ENCODE measurements at places on chromosomes 12 and 14. TPM values are rescaled to one million over a fixed set of nuclear protein-coding genes. Genes with fewer than 3 reads are reported as not detected.

Gene SPIC
- not detected for total RNA-seq

Gene SAMD4A
- 57.0 TPM for total RNA-seq

DNA sequence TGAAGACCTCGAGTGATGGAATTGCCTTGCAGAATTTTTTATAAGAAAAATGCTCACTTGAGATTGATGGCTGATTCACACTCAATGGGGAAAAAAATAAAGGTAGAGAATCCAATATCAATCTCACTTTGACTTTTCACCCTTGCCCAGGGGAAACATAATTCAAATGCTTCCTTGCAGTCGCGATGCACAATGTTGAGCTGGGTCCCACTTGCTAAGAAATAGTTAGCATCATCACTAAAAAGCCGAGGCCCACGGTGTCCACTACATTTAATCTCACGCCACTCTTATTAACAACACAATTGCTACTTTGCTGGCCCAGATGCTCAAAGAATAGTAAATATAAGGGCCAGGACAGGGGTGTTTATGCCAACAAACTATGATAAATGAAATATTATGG is 223.4 kb downstream of the SPTSSA start:
- H3K4me1 ChIP-seq, result peaks cover 25% of the 10 kb centered on the region
- H3K27me3 ChIP-seq, result peaks cover 16% of the 10 kb centered on the region
- H3K27ac ChIP-seq, result no peak overlapping the region

- no peaks in the 10 kb centered on the region for H3K27me3 ChIP-seq
- H3K4me1 ChIP-seq, result peaks cover 28% of the 10 kb centered on the region
- no peak overlapping the region for H3K4me3 ChIP-seq
- DNase-seq, result no peak
Observed at GRCh38 chr12:56389412-56389811, 26.8 kb upstream of the APOF start.

DNA sequence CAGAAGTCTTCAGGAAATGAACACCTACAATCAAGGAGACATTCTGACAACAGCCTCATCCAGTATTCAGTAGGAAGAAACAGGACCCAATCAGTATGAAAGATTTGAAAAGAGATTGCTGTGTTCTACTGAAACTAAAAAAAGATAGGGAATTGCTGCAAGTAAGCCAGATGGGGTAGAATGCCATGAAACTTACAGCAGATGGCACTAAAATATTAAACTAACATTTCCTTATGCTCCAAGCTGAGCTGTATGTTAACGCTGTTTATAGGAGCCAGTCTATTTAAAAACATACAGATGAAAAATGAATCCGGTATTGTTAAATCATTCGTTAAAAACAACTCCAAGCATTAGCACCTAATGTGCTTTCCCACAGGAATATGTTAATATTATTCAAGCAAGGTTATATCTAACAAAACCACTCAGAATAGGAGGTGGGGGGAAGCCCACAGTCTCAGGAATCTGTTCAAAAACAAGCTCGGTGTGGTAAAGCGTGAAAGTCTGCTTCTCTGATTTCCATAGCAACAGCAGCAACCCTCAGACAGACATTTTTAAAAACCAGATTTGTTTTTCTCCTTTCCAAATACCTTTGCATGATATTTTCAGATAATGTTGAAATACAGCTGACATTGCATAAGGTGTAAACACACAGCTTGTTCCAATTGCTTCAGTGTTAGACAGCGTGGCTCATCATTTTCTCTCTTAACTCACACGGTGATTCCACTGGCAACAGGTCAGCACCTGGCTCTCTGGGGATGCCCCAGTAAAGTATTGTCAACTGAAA is 131.4 kb upstream of the CCDC175 start:
- H3K4me3 ChIP-seq, result no peak overlapping the region
- no peak for DNase-seq
- peaks cover 29% of the 10 kb centered on the region for H3K27me3 ChIP-seq
- H3K4me1 ChIP-seq, result no peaks in the 10 kb centered on the region
- H3K36me3 ChIP-seq, result no peaks in the 10 kb centered on the region

- H3K4me1 ChIP-seq, result peaks cover 32% of the 10 kb centered on the region
- no peak overlapping the region for H3K4me3 ChIP-seq
- peak overlapping the region; percentile 79 for H3K27ac ChIP-seq
Observed at GRCh38 chr12:20259786-20260185, 108.6 kb upstream of the PDE3A start.

DNA sequence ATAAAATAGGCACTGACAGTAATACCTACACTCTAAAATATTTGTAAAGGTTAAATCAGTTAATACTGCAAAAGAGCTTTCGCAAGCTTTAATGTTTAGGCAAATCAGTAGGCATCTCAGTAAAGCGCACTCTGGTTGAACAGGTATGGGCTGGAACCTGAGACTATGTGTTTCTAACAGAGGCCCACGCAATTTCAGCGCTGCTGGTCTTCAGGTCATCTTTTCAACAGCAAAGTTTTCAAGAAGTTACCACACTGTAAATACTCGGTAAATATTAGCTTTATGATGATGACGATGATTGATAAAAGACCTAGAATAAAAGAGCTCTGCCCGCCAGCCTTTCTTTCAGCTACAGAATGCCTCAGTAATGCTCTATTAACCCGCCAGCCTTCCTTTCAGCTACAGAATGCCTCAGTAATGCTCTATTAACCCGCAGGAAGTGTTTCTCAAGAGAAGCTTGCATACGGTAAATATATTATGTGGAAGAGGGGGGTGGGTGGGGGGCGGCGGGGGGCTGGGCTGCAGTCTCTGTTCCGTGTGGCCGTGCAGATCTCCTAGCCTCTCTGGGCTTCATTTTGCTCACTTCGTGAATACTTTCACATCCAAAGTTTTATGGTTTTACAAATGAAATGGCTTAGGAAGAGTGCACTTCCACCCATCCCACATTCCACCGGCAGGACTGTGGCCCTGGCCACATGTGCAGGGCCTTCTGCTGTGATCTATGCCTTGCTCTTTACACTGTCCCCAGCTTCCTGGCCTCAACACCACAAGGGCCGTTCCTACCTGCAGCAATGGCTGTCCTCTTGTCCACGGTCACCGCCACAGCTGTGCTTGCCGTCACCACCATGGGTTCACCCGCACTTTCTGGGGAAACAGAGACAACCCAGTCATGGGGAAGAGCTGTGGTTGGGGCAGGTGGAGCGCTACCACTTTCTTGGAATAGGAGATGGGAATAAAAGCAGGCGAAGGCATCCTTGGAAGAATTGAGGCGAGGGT is 19.9 kb downstream of the LRTM2 start:
- peaks cover 32% of the 10 kb centered on the region for H3K4me1 ChIP-seq
- no peak overlapping the region for H3K4me3 ChIP-seq
- H3K36me3 ChIP-seq, result no peaks in the 10 kb centered on the region
- H3K27me3 ChIP-seq, result peaks cover 9% of the 10 kb centered on the region

DNA sequence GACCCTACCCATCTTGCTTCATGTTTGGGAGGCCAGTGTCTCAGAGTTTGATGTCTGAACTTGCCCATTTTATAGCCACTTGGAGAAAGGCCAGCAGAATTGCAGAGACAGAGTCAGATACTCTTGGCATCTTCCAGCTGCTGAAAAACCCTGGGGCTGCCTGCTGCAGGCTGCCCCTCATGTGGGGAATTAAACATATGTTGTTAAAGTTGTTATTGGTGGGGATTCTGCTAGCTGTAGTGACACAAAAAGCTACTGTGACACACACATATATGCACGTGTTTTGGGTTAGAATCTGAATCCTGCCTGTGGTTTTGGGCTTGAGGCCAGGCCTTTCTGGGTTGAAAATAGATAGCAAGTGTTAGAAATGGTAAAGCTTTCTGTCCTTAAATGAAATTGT is 1288.4 kb downstream of the AACS start:
- H3K27ac ChIP-seq, result no peak overlapping the region
- no peak for DNase-seq
- H3K4me3 ChIP-seq, result no peak overlapping the region
- H3K36me3 ChIP-seq, result no peaks in the 10 kb centered on the region
- H3K4me1 ChIP-seq, result no peaks in the 10 kb centered on the region

DNA sequence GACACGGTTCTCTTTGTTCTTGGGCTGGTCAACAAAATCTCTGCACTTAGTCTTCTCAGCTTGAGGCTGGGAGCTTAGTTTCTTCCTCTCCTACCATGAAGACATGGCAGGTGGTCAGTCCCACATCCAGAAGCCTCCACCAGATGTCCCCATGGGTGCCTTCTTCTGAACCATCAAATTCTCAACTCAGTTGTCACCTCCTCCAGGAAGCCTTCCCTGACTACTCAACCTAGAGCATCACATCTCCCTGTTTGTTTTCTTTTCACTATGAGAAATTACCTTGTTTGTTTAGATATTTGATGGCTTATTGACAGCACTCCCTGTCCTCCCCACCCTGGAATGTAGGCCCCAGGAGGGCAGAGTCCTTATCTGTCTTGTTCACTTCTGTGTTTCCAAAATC is 84.4 kb downstream of the TBX5 start:
- H3K27me3 ChIP-seq, result no peaks in the 10 kb centered on the region
- no peaks in the 10 kb centered on the region for H3K36me3 ChIP-seq
- H3K4me1 ChIP-seq, result no peaks in the 10 kb centered on the region

DNA sequence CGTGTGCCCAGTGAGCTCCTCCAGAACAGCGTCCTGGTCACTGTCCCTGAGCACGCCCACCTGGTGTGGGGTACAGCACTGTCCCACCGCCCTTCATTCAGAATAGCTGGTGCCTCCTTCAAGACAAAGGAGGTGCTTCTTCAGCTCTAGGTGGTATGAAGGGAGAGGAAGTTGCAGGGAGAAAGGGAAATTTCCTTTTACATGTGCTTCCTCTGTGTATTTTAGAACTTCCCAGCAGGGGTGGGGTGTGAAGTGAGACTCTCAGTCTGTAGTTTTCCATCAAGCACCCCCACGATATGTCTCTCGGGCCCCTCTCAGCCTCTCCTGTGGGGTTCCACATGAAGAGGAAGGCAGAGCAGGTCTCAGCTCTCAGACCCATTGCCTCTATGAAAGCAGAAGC is 1.2 kb upstream of the SLC6A12 start:
- peaks cover 55% of the 10 kb centered on the region for H3K27me3 ChIP-seq
- H3K36me3 ChIP-seq, result no peaks in the 10 kb centered on the region
- no peak for DNase-seq
- H3K4me3 ChIP-seq, result no peak overlapping the region
- H3K4me1 ChIP-seq, result peaks cover 7% of the 10 kb centered on the region

- H3K36me3 ChIP-seq, result no peaks in the 10 kb centered on the region
- no peak for DNase-seq
- peaks cover 24% of the 10 kb centered on the region for H3K4me1 ChIP-seq
- no peak overlapping the region for H3K27ac ChIP-seq
Observed at GRCh38 chr12:106291342-106291741, 11.2 kb upstream of the TCP11L2 start.

- H3K27ac ChIP-seq, result no peak overlapping the region
- H3K4me3 ChIP-seq, result no peak overlapping the region
- peaks cover 6% of the 10 kb centered on the region for H3K4me1 ChIP-seq
- no peak for DNase-seq
- H3K36me3 ChIP-seq, result peaks cover 23% of the 10 kb centered on the region
Observed at GRCh38 chr12:113932381-113933196, 33.5 kb downstream of the RBM19 start.
